KG1 (cell line): ENCODE measurements at places on chromosomes 1 and 21.

GRCh38 chr1:245788269-245788668 lies 633.5 kb downstream of the KIF26B start:
- no peak for DNase-seq

DNA sequence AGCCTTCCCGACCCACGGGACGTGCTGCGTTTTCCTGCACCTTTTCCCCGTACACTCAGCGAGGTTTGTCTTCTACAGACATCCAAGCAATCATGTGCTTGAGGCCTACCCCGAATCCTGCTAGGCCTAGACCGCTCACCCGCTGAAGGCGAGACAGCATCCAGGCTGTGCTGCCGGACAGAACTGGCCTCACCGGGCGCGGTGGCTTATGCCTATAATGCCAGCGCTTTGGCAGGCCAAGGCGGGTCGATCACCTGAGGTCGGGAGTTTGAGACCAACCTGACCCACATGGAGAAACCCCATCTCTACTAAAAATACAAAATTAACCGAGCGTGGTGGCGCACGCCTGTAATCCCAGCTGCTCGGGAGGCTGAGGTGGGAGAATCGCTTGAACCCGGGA lies 54.1 kb downstream of the ECE1 start:
- no peak for DNase-seq

DNA sequence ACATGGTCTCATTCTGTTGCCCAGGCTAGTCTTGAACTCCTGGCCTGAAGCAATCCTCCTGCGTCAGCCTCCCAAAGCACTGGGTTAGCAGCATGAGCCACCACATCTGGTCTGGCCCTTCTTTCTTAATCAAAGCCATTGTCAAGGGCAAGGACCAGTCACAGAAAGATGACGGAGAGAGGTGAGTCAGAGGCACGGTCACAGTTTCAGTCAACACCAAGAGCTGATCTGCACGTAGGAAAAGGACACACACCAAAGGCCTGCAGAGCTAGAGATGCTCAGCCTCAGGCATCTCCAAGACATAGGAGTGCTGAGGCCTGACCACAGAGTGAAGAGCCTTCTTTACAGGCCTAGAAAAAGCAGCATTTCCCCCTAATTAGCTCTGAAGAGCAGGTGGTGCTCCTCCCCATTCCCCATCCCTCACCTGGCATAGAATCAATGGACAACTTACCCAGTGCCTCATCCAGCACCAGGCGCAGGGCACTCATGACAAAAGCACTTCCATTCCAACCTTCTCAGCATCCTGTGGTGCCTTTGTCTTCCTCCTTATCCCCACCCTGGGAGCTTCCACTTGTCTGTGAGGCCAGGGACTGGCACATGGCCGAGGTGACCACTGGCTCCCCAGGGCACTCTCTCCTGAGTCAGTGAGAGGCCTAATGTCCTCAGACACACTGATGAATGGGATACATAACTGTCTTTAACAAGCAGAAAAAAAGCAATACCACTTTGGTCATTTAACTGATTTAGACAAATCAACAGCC lies 139.8 kb downstream of the AJAP1 start:
- no peak for DNase-seq

DNA sequence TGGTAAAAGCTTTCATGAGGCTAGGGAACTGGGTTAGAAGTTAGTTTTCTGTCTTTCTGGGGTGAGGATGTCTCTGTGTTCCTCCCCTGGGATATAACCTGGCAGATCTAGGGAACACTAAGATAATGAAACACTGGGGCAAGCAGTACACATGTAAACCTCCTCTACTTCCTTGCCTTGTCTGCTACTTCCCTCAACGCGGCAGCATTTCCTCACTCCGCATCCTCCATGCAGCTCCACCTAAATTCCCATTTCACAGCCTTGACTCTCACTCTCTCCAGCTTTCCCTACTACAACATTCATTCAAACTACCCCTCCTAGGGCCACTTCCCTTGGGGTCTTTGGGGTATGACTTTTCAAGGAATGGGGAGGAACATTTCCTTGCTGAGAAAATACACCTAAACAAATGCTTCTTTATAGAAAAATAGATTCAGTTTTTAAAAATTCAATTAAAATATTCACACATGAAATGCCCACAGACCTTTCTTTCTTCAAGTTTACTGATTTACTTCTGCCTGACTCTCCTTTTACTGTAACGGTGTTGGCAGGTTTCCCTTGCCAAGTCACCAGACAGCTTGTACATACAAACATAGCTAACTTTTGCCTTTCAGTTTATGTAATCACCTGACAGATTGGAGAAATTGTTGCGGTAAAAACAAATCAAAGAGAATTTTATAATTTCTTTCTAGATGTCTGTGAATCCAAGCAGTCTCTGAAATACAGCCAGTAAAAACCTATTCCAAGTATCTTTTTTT lies 90.1 kb downstream of the TNFSF18 start:
- DNase-seq: no peak

- no peak for DNase-seq
Observed at GRCh38 chr1:180854001-180854400, 58.7 kb upstream of the KIAA1614 start.

DNA sequence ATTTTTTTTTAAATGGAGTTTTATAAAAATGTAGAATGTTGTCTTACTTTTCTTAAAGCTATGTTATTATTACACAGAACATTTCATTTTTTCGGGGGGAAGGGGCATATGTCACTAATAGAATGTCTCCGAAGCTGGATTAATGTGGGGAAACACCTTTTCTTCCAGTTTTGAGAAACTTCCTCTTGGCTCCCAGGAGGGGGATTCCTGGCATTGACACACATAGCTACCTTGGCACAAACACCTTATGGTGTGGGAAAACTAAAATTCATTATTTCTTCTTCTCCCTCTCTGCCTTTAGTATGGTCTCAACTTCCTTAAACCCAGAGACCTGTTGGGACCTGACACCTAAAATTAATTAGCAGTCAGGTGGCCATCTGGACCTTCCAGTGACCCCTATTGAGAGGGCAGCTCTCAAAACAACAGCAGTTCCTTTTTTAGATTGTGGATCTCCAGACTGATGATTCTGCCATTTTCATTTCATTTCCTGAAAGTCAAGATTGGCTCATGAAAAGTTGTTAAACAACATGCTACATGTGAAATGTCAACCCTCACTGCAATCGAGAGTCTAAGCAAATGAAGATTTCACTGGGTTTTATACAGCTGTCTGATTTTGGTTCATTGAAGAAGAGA lies 70.1 kb upstream of the EDEM3 start:
- DNase-seq: no peak

DNA sequence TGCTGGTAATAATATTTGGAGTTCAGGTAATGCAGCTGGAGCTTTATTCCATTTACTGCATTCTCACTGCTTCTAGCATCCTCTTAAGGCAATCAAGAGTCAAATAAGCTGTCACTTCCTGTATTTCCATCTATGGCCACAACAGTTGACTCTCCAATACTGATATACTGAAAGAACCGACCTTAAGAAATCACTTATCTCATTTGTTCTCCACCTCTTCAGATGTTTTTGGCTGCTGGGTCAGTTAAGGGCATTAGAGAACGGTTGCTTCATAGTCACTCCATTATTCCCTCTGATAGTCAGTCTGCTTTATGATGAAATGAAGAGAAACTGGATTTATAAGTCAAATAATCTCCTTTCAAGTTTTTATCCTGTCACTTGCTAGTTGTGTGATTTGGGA lies 14.2 kb upstream of the RGS4 start:
- DNase-seq: no peak

- DNase-seq: no peak
Observed at GRCh38 chr1:16156848-16157495, 1.1 kb upstream of the EPHA2 start.

GRCh38 chr1:89512996-89513720 lies 11.5 kb upstream of the LRRC8B start:
- DNase-seq: no peak

GRCh38 chr1:199042193-199042592 lies 403.4 kb downstream of the PTPRC start:
- no peak for DNase-seq

DNA sequence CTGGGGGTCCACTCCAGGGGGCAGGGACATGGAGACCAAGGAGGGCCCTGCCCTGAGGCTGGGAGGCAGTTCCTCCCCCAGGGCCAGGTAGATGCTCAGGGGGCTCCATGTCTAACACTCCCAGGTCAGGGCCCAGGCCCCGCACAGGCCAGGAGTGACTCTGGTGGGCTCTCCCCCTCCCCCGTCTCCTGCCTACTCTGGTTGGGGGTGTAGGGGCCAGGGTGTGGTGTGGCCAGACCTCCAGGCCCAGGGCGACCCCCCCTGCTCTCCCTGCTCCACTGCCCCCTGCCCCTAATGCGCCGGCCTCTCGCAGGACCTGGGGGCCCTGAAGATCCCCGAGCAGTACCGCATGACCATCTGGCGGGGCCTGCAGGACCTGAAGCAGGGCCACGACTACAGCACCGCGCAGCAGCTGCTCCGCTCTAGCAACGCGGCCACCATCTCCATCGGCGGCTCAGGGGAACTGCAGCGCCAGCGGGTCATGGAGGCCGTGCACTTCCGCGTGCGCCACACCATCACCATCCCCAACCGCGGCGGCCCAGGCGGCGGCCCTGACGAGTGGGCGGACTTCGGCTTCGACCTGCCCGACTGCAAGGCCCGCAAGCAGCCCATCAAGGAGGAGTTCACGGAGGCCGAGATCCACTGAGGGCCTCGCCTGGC lies 19.7 kb upstream of the CCDC27 start:
- no peak for DNase-seq

DNA sequence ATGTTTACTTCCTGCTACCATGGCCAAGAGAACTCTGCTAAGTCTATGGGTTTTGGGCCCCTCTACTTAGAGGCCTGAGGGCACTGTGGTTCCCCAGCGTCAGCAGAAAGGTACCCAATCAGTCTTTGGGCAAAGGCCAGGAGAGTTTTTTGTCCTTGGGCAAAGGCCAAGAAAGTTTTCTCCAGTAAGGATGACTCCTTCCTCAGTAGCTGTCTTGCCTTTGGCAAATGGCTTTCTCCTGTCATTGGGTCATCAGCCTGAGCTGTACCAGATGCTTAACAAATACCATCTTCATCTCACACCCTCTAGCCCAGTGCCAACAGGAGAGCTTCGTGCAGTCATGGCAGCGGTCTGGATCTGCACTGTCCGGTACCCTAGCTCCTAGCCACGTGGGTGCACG lies 199.3 kb upstream of the TMEM51 start:
- DNase-seq: no peak

- DNase-seq: no peak
Observed at GRCh38 chr1:237042526-237042891, 525 bp downstream of the RYR2 start.

DNA sequence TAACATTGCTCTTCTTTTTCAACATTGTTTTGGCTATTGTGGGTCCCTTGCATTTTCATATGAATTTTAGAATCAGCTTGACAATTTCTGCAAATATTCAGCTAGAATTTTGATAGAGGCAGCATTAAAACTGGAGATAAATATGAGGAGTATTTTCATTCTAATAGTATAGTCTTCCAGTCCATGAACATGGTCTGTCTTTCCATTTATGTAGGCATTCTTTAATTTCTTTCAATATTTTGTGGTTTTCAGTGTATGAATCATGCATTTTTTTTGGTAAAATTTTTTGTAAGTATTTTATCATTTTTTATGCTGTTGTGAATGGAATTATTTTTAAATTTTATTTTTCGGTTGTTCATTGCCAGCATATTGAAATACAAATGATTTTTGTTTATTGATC lies 97.2 kb downstream of the DNAH14 start:
- no peak for DNase-seq

- DNase-seq: no peak
Observed at GRCh38 chr21:37654596-37654995, 261.7 kb downstream of the KCNJ6 start.

- no peak for DNase-seq
Observed at GRCh38 chr1:209375097-209375496, 208.4 kb upstream of the CAMK1G start.

DNA sequence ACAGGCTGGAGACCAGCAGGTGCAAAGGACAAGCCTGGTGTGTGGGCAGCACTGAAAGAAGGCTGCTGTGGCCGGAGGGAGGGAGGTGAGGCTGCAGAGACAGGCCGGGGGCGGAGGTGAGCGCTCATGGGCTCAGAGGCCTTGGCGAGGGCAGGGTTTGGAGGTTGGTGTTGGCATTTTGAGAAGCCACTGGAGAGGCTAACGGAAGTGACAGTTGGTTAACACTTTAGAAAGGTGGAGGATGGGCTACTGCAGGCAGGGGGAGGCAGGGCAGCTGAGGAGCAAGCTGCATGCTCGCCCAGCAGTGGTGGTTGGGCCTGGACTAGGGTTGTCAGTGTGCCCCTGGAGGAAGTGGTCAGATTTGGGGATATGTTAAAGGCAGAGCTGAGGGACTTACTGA lies 37.5 kb downstream of the QSOX1 start:
- DNase-seq: no peak

DNA sequence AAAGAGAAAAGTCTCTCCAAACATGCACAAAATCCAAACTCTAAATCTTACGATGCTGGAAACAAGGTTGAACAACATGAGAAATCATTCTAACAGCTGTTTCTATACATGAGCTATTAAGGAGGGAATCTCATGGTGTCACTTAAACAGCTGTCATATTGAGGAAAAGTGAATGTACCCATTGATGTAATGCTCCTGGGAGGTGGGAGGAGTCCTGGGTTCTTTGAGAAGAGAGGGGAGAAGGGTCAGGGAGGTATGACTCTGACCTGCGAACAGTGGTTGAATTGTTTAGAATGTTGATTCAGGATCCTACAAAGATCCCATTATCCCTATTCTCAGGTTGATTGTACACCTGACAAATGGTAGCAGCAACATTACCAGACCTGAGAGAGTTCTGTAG lies 49.3 kb downstream of the ZC3H11B start:
- no peak for DNase-seq

DNA sequence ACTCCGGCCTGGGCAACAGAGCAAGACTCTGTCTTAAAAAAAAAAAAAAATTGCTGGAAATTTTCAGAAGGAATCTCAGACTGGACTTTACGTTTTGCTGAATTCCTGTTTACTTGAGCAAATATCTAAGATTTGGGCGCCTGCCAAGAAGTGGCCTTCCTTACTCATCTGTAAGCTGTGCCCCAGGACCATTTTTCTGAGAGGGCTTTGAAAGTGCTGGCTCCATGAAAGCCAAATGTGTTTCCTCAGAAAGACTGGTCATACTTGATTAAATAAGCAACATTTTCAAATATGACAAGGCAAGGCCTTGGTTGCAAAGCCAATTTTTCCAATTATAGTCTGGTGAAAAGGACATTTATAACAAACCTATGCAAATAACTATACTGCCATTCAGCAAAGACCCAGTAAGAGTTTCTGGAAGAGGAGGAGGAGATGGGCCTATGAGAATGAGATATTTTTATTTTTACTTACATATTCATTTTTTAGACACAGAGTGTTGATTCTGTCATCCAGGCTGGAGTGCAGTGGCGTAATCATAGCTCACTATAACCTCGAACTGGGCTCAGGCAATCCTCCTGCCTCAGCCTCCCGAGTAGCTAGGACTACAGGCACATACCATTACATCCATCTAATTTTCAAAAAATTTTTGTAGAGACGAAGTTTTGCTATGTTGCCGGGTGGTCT lies 56.3 kb upstream of the HTR1D start:
- DNase-seq: no peak

DNA sequence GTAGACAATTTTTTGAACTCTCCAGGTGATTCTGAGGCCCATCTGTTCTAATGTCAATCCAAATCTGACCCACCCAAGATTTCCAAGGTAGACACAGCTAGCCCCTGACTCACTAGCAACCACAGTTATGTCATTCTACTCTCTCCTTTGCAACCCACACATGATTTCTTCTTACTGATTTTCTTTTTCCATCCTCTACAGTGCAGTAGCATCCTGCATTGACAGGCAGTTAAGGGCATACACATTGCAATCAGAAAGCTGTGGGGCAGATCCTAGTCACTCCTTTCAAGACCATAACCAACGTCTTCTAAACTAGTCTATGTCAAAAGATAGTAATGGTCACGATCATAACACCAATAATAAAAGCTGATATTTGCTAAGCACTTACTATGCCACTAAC lies 54.2 kb downstream of the JAK1 start:
- no peak for DNase-seq
